ENCODE measurements at places on chromosomes 4 and X. TPM values are rescaled to one million over a fixed set of nuclear protein-coding genes. Genes with fewer than 3 reads are reported as not detected.

GRCh38 chrX:123803331-123803983, 56.4 kb upstream of the XIAP start:
- no peak for DNase-seq

DNA sequence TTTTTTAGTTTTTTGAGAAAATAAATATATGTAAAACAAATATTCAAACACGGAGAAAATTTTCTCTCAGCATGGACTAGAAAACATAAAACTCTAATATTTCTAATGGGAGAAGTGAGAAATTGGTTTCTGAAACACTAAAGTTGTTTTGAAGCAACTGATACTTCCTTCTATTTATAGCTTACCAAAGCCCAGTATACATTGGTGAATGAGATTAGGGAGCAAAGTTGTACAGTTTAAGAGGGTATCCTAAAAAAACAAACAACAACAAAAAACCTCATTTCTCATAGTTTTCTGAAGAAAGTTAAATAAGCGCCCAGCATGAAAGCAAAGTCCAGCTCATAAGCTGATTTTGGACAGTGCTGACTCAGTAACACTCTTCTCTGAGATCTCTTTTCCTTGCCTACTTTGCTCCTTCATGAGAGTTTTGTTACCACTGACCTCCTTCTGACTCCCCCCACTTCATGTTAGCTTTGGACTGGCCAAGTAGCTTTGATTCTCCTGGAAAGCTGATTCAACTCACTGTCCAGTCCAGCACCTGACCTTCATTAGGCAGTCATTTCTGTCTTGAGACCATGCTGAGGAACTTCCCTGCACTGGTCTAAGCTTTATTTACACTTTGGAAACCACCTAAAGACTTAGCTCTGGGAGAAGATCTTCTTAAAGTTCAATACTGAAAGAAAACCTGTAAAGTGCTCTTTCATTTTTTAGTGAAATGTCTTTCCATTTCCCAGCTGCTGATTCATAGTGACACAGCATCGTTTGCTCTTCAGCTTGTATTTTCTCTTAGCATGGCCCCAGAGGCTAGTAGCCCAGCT, 21.8 kb upstream of the P2RY10 start:
- no peak for DNase-seq

- DNase-seq: no peak
Observed at GRCh38 chrX:140157143-140157542, 191.8 kb upstream of the CXorf66 start.

- no peak for DNase-seq
Observed at GRCh38 chr4:23234716-23235115, 542.0 kb downstream of the GBA3 start.

DNA sequence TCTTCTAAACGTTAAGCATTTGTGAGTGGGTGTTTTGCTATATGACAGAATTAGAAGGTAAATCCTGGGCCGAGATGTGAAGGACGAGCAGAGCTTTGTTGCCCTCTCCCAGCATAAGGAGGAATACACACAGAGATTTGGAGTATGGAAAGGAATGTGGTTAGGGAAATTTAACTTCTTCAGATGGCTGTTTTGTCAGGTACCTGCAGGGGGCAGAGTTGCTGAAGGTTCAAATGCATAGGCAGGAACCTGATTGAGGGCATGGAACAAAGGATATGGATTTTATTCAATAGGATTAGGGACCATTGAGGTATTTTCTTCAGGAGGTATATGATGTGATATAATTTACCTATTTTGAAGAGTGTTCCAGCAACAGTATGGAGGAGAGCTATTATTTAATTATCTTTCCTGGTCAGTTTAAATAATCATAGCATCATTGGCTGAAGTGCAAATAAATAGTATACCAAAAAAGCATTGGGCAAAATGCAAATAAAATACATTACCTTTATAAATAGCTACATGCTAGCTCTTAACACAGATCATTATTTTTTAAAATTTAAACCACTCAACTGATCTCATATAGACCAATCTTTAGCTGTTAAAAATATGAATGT, 143.6 kb downstream of the SLIT2 start:
- DNase-seq: peak; percentile 29

Gene POU4F2
- not detected for polyA plus RNA-seq

Gene WDFY3
- 64.9 TPM for polyA plus RNA-seq

Gene UGT2B15
- polyA plus RNA-seq: 0.07 TPM

All from left kidney (tissue), 8 donors.